ENCODE measurements at places on chromosomes 6 and 20.
A peak's percentile ranks its signal among the peaks of the same experiment; 100 is the strongest.

DNA sequence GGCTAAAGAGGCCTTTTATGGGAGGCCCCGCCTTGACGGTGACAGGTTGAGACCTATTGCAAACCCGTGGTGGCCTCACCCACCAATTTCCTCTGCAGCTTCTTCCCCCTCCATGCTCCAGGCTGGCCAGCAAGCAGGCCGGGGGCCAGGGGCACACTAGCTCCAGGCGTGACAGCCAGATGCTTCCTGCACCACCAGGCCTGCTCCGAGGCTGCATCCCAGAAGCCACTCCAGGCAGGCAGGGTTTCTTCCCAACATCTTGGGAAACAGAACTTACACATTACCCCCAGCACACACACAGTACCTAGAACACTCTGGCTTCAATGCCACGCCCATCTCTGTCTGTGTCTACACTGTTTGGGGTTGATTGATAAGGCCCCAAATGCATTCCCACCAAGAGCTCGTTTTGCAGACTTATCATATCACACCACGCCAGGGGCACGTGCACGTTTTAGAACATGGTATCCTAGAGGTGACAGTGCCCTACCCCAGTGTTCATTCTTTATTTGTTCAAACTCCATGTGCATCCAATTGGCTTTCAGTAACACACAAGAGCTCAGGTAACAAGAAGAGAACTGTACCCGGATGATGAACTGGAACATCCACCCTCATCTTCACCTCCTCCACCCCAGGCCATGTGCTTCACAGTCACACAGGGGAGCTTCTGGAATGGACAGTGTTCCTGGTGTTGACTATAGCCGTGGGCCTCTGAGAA is 221.4 kb upstream of the RREB1 start:
- no peak for DNase-seq

DNA sequence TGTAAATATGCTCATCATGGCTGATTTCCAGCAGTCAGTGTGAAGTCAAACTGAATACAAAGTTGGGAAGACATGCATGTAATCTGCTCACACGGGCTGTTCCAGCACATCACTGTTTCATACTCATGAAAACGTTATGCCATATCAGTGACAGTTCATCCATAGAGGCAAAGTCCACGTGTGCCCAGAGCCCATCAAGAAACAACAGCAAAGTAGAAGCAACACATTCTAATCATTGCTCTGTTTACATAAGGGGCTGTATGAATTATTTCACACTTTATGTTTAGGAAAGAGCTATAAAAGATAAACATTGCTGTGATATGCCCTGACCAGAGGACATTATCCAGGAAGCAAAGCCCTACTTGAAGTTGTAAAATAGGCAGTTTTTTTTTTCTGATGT is 157.0 kb upstream of the ENPP5 start:
- no peak for DNase-seq

DNA sequence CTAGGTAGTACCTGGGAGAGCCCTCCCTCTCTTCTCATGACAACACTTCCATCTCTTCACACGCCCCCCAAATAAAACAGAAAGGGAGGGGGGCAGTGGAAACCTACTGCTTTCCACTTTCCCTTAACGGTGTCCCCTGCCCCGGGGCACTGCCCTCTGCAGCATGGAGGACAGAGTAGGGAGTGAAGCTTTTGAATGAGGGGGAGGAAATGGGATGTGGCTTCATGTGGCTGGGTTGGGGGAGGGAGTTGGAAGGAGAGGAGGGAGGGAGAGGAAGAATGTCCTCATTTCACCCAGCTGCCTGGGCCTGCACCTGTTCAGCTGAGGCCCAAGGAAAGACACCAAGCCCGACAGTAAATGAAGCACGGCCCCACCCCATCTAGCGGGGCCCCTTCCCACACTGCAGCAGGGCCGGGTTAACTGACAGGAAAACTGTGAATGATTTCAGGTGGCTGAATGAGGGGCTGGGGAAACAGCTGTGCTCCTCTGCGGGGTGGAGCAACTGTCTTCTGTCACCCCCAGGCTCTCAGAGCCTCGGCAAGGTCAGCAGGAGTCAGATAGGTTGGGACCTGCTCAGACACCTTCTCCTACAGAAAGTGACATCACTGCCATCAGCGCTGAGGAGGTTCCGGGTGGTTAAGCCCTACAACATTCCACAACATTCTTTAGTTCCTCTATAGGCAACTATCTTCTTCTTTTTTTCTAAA is 40.0 kb upstream of the TAF8 start:
- DNase-seq = peak; percentile 9

GRCh38 chr6:90428514-90428913 is 131.9 kb upstream of the BACH2 start:
- no peak for DNase-seq

DNA sequence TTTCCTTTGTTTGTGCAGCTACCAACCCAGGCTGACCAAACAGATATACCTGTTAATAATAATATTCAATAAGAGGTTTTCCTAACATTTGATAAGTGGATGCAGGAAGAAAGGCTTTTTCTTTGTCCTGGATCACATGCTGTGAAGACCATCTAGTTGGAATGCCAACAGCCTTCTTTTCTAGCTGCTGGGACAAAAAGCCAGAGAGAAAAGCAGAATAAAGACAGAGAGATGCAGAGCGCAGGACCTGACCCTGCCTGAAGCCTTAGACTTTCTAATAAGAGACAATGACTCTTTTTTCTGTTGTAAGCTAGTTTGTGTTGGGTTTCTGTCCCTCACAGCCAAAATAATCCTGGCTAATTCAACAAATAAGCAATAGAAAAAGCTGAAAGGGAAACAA is 308.2 kb downstream of the PHF3 start:
- no peak for DNase-seq

DNA sequence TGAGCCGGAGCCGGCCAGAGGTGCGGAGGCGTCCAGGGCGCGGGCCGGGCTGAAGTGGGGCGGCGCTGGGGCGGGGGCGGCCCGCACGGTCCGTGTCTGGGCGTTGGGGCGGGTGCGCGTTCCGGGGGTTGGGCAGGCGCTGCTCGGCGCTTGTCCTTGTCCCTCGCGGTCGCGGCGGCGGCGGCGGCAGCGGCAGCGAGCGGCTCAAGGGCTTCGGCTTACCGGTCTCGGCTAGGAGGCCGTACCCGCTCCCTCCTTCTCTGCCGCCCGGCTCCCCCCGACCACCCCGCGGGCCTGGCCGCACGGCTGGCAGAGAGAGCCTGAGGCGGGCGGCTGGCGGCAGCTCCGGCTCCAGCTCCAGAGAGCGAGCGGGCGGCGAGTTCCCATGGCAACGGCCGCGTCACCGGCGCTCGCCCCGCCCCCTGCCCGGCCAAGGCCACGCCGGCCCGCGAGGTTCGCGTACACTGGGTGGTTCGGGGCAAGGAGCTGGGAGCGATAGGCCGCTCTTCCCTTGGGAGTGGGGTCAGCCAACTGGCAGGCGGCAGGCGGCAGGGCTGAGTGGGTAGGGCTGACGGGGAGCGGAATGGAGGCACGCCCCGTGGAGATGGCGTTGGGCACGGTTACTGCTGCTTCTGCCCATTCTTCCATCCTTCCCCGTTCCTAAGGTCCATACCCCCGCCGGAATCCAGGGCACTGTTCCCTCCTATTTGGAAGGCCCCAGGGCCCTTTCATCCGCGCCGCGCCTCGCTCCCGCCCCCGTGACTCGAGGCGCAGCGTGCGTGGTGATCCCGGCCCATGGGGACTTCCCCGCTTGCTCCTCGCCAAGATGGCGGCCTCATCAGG is at the start of gene LRRC73:
Gene LRRC73, minus strand, starts transcription at position 363 of the 843 bp plus-strand sequence. CDS start 561 bp downstream, outside the sequence.
- DNase-seq = peak; percentile 89

DNA sequence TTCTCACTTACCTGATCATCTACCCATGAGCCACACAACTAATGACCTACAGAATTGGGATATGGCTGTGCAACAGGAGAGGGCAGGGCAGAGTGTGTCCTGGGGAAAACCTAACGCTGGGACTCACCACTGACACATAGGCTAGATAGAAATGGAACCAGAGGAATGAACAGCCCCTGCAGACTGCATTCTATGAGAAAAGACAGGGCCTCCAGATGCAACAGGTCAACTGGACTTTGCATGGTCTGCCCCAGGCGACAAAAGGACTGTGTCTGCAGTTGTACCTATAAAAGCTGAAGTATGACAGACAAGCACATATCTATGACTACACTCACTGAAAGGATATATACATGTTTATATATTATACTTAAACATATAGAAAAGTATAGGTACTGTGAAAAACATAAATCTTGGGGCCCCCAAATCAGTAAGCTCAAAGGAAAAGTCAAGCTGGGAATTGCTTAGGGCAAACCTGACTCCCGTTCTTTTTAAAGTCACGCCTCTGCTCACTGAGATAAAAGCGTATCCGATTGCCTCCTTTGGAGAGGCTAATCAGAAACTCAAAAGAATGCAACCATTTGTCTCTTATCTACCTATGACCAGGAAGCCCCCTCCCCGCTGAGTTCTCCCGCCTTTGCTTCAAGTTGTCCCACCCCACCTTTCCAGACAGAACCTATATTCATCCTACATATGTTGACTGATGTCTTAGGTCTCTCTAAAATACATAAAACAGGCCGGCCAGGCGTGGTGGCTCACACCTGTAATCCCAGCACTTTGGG is 68.5 kb downstream of the EPB41L2 start:
- no peak for DNase-seq

DNA sequence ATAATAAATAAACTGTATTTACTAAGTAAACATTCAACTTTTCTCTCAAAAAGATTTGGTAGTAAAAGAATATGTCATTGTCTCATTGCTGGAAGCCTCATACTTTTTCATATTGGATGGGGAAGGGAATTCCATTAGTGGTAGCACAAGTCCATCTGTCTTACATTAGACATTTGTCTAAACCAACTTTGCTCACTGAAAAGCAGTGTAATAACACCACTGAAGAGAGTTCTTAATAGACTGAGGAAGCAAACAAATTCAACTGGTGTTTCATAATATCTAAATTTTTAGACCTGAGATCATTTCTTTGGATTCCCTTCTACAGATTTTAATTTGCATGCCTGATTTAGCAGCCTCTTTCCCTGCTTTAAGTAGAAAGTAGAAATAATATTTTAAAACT is 62.7 kb downstream of the PLCB1 start:
- no peak for DNase-seq

- DNase-seq = no peak
These were observed 119.1 kb downstream of the ADAT2 start for GRCh38 chr6:143331362-143331761.

DNA sequence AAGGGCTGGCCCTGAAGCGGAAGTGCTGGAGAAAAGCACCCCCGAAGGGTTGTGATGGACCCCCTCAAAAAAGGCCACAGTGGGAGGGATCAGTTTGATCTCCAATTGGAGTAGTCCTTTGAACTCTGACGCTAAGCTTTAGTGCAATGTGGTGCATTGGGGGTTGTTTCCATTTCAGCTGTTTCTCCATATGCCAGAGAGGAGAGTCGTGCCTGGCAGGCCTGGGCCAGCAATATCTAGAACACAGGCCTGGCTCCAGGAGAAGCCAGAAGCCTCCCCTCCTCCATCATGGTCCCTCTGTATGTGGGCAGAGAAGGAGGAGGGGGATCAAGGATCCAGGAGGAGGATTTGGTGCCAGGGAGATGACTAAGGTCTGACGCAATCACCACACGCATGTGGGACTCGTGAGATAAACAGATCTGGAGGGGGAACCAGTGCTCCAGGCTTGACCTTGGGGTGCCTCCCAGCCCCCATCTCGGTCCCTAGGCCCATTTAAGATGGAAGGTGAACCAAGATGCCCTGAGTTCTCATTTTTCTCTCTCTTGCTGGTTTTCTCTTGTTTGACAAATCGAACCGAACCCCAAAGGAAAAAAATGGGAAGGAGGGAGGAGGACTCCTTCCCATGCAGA is 517.4 kb upstream of the JARID2 start:
- DNase-seq = no peak

DNA sequence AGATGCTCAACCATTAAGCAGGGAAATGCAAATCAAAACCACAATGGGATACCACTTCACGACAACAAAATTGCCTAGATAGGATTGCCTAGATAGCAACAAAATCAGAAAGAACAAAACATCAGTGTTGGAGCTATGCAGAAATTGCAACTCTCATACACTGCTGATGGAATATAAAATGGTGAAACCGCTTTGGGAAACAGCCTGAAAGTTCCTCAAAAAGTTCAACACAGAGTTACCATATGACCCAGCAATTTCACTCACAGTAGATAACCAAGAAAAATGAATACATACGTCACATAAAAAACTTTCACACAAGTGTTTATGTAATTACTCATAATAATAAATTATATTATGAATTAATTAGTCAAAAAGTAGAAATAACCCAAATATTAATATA is 78.3 kb downstream of the MAFB start:
- DNase-seq = no peak

GRCh38 chr6:100664274-100665040 is 199.7 kb upstream of the SIM1 start:
- DNase-seq = no peak

DNA sequence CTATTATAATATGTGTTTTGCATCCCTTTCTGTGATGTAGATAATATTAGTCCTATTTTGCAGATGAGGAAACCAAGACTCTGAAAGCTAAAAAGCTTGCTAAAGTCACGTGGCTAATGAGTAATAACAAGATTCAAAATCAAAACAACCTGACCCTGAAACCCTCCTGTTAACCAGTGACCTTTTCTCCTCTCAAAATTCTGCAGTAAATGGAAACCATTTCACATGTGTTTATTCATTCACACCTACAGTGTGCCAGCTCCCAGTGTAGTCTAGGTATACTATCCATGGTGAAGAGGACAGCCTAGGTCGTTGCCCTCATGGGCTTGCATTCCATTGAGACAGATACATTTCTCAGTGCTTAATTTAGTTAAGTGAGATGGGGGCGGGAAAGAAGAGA is 30.6 kb upstream of the PHACTR2 start:
- no peak for DNase-seq

DNA sequence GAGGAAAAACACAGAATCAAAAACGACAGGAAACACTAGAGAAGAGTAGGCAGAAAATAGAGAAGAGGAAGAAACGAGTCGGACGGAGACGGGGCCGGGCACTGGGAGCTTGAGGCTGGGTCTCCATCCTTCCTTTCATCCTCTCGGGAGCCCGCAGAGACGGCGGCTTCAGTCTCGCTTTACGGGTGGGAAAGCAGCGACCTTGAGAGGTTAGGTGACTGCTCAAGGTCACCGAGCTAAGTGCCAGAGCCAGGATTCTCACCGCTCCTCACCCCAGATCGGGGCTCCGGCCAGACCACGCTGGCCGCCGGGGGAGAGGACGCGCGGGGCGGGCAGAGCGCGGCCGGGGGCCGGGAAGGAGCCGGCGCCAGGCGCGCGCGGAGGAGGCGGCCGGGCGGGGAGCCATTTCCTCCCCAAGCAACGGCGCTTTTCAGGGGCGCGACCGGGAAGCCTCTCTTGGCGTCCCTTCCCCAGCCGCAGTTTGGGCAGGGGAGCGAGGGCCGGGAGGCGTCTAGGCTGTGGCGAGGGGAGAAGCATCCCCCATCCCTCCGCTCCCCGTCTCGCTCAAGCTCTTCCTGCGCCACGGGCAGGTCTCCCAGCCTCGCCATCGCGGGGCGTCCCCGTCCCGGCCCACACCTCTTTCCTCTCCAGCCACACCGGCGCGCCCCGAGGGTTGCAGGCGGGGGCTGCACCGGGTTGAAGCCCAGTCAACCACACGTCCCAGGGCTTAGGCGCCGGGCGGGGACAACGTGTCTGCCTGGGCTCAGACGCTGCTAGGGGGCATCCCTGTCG is 24.1 kb upstream of the MAP3K7 start:
- DNase-seq = peak; percentile 53
